AG10803 (cell line): ENCODE measurements at places on chromosomes 4 and X.

DNA sequence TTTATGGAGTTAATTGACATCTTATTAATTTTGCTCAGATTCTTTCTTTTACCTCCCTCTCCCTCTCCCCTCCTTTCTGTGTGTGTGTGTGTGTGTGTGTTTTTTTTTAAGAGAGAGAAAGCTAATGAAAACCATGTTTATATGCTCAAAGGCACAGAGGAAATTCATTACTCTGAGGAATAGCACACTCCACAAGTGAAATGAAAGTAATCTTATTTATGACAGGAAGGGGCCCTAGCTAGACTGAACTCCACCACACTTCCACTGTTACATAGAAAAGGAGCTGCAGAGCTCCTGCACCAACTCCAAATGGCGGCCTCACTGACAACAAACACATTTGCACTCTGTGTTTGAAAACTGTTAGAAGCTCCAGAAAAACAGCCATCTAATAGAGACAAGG lies 150.6 kb downstream of the RASL11B start:
- DNase-seq = peak; percentile 74

GRCh38 chrX:136496186-136496763 lies 1.1 kb upstream of the HTATSF1 start:
- no peak for DNase-seq

GRCh38 chrX:21749924-21750323 lies 8.0 kb downstream of the SMPX start:
- no peak for DNase-seq

DNA sequence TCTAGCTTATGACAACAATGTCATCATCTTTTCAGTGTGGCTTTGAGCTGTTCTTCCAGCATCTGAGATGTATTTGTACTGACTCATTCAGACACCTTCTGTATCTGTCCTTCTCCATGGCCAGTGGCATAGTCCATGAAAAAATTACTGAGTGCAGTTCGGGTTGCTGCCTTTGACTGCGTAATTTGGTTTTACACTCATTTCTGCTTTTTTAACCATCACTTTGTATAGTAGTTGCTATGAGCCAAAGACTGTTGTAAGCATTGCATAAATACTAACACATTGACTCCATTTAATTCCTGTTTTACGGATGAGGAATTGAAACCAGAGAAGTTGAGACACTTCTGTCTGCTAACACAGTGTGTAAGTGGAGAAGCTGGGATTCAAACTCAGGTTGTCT lies 190.7 kb upstream of the MID1 start:
- no peak for DNase-seq

GRCh38 chr4:54729256-54729655 lies 71.5 kb downstream of the KIT start:
- no peak for DNase-seq

- peak; percentile 8 for DNase-seq
Measured at GRCh38 chr4:103482471-103482870, 237.3 kb downstream of the TACR3 start.

- no peak for DNase-seq
Measured at GRCh38 chrX:103877571-103877970, 45.5 kb upstream of the RAB9B start.

DNA sequence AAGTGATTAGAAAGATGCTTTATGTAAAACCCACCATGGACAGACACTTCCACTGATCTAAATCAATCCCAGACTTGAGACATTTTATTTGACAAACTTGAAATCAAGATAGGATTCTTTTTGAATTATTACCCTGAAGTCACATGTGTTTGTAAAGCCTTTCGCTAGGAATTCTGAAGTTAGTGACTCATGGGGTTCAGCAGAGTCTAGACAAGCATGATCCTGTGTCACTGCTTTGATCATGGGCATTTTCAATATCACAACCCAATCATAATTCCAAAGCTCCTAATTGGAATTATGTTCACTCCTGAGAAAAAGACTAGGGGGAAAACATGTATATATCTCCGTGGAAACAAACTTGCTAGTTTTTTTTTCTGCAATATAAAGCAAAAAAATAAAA lies 67.5 kb upstream of the BMP3 start:
- peak; percentile 7 for DNase-seq

- no peak for DNase-seq
Measured at GRCh38 chr4:67550451-67550850, 5.1 kb upstream of the CENPC start.

DNA sequence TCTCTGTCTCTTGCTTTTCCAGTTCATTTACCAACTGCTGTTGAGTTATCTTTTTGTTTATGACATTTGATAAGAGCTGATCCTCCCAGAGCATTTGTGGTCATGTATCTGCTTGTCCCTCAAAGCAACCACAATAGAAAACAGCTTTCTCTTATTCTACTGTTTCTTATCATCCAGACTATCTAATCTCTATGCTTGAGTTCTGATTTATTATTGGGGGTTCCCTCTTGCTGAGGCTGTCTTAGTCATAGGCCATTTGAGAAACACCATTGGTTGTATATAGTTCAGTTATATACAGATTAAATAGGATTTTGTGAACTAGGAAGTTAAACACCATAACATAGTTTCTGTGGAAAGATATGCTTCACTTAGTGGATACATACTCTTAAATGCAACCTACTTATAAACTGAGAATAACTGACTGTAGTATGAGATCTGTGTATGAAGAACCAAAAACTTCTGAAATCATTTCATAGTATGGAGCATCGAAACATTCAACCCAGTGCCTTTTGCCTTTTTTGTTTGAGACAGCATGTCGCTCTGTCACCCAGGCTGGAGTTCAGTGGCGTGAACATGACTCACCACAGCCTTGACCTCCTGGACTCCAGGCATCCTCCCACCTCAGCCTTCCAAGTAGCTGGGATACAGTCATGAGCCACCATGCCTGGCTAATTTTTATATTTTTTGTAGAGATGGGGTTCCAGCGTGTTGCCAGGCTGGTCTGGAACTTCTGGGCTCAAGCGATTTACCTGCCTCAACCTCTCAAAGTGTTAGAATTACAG lies 75.8 kb downstream of the STIM2 start:
- no peak for DNase-seq

DNA sequence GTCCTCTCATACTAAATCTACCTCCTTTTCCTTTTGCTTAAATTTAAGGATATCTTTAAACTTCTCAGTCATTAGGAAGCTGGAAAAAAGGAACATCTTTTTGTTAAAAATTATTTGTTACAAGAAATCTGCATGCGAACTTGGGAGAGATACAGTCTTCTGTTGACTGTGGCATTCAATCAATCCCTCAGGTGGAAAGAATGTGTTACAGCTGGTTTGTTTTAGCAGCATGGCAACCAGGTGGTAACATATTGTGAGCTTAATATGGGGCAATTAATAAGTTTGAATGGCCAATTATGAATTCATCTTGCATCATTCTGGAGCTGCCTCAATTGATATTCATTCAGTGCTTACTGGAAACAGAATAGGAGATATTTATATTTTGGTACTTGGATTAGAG lies 135.0 kb downstream of the GC start:
- no peak for DNase-seq

- no peak for DNase-seq
Measured at GRCh38 chr4:123259676-123260646, 136.6 kb upstream of the SPRY1 start.

GRCh38 chr4:126375462-126376054 lies 1060.8 kb downstream of the FAT4 start:
- peak; percentile 60 for DNase-seq

DNA sequence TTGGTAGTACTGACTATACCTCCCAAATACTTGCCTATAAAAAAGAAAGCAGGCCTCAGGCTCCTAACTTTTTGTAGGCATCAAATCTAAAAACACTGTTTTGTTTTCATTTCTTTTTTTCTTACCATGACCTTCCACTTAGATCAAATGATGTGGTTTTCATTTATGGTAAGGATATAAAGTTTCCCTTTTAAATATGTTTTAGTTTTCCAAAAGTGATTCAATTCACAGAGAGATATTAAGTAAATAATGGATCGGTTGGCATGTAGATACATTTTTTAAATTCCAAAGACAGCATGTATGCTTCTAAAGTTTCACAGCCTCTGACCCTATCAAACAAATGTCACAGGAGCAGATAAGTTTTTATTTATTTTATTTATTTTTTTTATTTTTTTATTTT lies 23.9 kb downstream of the EFHC2 start:
- DNase-seq = no peak

GRCh38 chr4:146343199-146343598 lies 128.9 kb downstream of the REELD1 start:
- no peak for DNase-seq

GRCh38 chrX:97847885-97848679 lies 964.4 kb downstream of the RPA4 start:
- no peak for DNase-seq

DNA sequence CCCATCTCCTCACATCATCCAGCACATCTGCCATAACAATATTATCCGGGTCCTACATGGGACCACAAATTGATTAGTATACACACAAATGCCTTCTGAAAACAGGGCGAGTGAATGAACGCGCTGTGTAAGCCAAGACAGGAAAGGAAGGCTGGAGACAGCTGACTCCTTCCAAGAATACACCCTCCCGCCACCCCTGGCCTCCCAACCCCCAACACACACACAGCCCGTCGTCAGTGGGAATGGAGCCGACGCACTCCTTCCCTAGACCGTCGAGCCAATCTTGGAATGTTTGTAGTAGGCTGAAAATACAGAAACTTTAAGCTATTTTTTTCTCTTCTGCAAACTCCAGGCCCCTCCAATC lies 319 bp upstream of the MAGEH1 start:
- no peak for DNase-seq

DNA sequence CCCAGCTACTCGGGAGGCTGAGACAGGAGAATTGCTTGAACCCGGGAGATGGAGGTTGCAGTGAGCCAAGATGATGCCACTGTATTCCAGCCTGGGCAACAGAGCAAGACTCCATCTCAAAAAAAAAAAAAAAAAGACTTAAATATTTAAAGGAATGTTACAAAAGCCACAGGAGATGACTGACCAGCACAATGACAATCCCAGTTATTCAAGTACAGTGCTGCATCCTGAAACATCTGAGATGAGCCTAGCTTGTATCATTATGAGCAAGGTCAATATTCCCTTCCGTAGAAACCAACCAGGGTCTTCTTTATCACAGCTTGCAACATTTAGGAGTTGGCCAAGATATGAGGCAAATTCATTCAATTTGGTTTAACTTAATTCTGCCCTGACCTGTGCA lies 38.6 kb downstream of the LNX1 start:
- peak; percentile 42 for DNase-seq

- DNase-seq = no peak
Measured at GRCh38 chr4:58254291-58254690, 1144.1 kb upstream of the IGFBP7 start.

GRCh38 chrX:48753708-48754228 lies 7.8 kb upstream of the GLOD5 start:
- no peak for DNase-seq

DNA sequence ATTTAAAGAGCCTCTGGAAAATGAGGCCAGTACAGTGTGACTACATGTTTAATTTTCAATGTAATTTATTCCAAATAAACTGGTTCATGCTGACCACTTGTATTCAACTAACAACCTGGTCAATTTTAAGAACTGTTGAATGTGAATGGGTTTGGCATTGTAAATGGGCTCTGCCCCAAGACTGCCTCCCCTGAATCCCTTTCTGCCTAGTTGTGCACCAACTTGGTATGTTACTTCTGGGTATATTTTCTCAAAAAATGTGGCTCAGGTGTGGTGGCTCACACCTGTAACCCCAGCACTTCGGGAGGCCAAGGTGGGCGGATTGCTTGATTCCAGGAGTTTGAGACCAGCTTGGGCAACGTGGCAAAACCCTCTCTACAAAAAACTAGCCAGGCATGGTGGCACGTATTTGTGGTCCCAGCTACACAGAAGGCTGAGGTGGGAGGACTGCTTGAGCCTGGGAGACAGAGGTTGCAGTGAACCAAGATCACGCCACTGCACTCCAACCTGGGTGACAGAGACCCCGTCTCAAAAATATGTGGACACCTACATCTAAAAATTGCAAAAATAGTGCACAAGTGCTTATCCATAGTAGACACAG lies 7.2 kb downstream of the RPL9 start:
- DNase-seq = no peak

DNA sequence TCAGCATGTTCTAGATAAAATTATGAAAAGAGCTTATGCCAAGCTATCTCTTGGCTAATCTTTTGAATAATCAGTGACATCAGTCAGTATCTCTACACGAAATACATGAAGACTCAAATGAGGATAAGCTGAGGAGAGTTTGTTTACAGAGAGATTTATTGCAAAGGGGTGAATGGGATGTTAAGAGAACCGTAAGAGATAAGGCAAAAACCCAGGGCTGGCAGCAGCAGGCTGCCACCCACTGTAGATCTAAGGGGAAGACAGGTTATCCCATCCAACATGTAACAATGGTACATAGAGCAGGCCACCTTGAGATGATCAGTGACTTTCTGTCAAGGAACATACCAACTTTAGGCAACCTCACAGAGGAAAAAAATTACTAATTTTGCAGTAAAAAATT lies 432.1 kb upstream of the NR3C2 start:
- no peak for DNase-seq

- peak; percentile 23 for DNase-seq
Measured at GRCh38 chr4:153789741-153790499, 1.0 kb upstream of the SFRP2 start.

GRCh38 chrX:21933077-21933476 lies 7.4 kb upstream of the SMS start:
- no peak for DNase-seq

DNA sequence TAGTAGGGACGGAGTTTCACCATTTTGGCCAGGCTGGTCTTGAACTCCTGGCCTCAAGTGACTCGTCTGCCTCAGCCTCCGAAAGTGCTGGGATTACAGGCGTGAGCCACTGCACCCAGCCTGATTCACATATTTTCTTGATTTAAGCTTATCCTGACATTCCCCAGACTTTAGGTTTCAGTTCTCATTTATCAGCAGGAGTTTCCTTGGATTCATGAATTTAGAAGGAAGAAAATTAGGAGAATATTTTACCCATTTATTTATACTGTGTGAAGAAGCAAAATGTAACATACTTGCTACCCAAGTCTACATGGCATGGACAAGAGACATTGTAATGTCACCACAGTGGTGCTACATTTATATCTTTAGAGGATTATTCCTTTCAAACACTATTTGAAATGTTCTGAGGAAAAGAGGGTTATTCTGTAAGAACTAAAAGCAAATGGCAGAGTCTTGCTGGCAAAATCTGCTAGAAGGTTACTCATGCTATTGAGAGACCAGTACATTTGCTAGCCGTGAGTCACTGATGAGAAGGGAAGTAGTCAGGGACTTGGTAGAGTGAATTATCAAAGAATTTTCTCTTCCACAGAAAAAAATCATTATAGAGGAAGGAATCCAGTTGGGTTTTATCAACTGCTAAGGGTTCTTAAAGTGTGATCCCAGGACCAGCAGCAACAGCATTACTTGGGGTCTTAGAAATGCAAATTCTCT lies 26.1 kb upstream of the CFAP299 start:
- peak; percentile 90 for DNase-seq

GRCh38 chrX:12567857-12568256 lies 223.4 kb upstream of the PRPS2 start:
- DNase-seq = peak; percentile 9

DNA sequence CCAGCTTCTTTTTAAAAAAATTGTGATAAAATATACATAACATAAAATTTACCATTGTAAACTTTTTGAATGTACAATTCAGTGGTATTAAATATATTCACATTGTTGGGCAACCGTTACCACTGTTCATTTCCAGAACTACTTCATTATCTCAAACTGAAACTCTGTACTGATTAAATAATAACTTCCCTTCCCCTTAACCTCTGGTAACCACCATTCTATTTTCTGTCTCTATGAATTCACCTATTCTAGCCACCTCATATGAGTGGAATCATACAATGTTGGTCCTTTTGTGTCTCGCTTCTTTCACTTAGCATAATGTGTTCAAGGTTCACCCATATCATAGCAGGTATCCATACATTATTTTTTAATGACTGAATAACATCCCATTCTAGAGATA lies 8.3 kb downstream of the GPR50 start:
- no peak for DNase-seq
